ENCODE measurements at places on chromosomes 11 and 22.
A peak's percentile ranks its signal among the peaks of the same experiment; 100 is the strongest.

DNA sequence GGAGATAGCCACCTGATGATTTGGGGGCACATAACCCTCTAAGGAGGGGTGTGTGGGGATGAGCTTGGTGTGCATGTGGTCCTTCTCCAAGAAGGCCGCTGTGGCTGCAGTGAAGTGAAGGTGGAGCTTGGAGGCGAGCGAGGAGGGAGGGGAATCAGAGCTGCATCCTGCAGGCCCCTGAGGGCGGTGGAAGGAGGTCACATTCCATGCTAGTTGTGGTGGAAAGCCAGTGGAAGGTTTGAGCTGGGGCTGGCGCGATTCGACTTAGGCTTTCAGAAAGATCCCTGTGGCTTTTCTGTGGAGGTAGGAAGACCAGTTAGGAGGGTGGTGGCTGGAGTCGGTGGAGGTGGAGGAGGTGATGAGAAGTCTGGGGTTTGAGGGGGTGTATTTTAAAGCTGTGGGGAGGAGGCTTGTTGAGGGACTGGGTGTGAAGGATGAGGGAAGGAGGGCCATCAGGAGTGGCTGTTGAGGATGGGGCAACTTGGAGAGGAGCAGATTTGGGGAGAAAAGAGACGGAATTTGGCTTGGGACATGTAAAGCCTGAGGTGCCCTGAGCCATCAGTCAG is 62.0 kb downstream of the TBC1D22A start:
- DNase-seq: no peak

DNA sequence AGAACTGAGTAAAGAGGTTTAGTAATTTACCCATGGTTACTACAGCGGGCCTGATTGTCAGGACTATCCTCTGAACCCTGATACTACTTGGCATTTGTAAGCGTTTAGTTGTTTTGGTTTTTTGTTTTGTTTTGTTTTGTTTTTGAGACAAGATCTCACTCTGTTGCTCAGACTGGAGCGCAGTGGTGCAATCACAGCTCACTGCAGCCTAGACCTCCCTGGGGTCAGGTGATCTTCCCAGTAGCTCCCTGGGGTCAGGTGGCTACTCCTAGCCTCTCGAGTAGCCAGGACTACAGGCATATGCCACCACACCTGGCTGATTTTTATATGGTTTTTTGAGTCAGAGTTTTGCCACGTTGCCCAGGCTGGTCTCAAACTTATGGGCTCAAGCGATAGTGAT is 118.6 kb downstream of the WNT11 start:
- no peak for DNase-seq

- DNase-seq: no peak
These were observed 400.0 kb downstream of the LARGE1 start for GRCh38 chr22:33519974-33520903.

- no peak for DNase-seq
These were observed 752.9 kb downstream of the CNTN5 start for GRCh38 chr11:99773646-99774045.

GRCh38 chr11:46363031-46363407 is 15.8 kb downstream of the DGKZ start:
- DNase-seq: peak; percentile 83

DNA sequence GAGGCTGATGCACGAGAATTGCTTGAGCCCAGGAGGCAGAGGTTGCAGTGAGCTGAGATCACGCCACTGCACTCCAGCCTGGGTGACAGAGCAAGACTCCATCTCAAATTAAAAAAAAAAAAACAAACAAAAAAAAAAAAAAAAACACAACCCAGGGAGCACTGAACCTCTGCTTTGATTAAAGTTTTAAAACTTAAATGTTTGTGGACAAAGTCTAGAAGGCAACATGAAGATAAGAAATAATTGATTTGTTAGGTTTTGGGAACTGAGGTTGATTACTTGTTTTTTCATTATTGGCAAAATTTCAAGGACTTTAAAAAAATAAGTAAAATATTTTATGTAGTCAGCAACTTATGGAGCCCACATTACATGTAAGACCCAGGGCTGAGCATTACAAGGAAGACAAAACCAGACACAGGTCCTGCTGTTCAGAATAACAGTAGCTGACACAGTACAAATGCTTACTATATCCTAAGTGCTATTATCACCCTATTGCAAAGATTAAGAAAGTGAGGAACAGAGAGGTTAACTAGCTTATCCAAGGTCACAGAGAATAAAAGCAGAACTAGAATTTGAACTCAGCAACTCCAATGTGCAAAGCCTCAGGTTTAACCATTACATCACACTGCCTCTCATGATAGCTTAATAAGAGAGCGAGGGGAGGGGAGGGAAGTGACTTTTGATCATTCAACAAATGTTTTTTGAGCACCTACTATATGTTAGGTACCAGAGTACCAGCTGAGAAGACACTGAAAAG is 2.3 kb upstream of the CRY2 start:
- DNase-seq: no peak

GRCh38 chr11:66880496-66881450 is 23.9 kb downstream of the LRFN4 start:
- DNase-seq: no peak

DNA sequence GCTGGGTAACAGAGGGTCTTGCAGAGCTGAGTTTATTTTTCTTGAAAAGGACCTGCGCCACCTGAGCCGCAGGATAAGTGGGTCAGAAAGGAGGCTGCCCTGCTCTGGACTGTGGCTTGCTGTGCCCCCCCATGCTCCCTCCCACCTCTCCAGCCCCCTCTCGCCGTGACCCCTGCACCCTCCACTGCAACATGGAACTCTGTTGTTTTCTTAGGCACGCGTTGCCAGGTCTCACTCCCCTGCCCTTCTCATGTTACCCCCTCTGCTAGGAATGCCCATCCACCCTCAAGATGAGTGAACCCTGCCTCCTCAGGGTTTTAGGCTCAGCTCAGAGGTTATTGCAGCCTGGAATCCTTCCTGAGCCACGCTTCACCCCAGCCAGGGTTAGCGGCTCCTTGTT is 10.8 kb downstream of the ETS1 start:
- DNase-seq: no peak

- no peak for DNase-seq
These were observed 461.7 kb upstream of the TENM4 start for GRCh38 chr11:79902493-79902892.

DNA sequence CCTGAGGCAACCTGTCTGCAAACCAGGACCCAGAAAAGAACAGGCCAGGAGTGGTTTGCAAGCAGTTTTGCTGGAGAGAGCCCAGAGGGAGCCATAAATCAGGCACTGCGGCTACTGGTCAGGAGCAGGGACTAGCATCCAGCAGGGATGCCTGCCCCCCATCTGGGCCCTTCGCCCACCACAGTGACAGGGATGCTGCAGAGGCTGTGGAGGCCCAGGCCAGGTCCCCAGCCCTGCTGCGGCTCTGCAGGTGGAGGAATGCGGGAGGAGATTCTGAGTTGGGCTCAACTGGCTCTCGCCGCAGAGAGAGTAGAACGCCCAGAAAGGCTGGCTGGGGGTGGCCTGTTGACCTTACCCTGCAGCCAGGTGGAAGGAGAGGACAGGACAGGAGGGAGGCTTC is 16.4 kb upstream of the NEFH start:
- DNase-seq: no peak

DNA sequence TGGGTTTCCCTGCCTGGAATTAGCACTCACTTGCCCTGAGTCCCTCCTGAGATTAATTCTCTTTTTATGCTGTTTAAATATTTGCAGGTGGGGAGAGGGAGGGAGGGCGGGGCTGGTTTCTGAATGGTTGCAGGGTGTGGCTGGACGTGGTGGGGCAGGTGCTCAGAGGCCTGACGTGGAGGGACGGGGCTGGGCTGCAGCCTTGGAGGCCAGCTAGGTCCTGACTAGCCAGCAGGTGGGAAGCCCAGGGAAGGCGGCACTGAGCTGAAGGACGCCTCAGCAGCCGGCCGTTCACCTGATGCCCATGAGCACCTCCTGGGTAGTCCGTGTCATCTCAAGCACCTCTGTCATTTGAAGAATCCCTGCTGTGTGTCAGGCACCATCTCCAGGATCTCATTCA is 21.3 kb downstream of the SGSM1 start:
- DNase-seq: no peak

Measured in HL-60 (cell line).